ENCODE measurements at places on chromosomes 7 and 10. TPM values are rescaled to one million over a fixed set of nuclear protein-coding genes. Genes with fewer than 3 reads are reported as not detected.

- no peak for ATAC-seq
These were observed 149.5 kb downstream of the SFMBT2 start for GRCh38 chr10:7261351-7261750.

GRCh38 chr10:21929070-21929469 lies 74.5 kb downstream of the DNAJC1 start:
- no peak for ATAC-seq

- no peak for ATAC-seq
These were observed 662 bp upstream of the PPIF start for GRCh38 chr10:79346388-79347225.

The VSTM4 gene
- total RNA-seq = 0.13 TPM

Data from activated T-helper 17 cell treated with anti-CD3 and anti-CD28 coated beads, Interleukin-2, amount 50 U/mL, for 72 hours (primary cell).